ENCODE measurements at places on chromosomes 12 and 14.

DNA sequence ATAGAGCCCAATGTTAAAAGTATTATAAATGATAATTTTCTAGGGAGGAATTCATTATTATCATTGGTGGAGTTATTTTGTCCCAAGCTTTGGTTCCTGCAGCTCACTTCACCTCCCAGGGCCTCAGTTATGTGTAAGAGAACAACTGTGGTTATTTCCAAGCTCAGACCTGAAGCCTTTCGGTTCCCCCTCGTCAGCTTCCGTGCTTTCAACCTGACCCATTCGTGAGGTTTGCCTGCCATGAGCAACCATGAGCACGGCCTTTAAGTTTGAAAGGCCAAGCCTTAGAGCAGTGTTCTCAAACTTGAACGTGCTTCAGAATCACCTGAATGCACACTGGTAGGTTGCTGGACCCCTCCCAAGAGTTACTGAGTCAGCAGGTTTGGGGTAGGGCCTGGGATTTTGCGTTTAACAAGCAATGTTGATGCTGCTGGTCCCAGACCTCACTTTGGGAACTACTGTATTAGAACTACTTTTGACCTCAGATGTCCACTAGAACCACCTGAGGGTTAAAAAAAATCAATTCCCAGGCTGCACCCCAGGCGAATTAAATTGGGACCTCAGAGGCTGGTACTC lies 133.0 kb upstream of the PRMT8 start:
- no peak for DNase-seq

DNA sequence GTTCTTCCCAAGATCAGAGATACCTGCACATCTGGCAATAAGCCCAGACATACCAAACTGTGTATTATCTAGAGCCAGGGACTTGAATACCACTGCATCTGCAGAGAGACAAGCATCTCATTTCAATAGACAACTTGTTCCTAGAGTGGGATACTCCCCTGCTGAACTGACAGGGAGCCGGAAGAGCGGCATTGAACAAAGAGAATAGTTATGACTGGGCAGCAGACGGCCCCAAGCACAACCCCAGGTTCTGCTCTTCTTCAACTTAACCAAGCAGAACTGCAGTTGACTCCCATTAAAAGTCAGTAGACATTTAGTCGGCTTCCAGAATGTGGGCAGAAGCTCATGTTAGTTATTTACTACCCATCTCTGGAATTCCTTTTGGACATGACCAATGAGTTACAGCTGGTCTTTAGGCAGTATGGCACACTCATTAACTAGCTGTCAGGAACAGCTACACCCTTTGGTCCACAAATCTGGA lies 112.9 kb downstream of the HMGA2 start:
- DNase-seq = no peak

DNA sequence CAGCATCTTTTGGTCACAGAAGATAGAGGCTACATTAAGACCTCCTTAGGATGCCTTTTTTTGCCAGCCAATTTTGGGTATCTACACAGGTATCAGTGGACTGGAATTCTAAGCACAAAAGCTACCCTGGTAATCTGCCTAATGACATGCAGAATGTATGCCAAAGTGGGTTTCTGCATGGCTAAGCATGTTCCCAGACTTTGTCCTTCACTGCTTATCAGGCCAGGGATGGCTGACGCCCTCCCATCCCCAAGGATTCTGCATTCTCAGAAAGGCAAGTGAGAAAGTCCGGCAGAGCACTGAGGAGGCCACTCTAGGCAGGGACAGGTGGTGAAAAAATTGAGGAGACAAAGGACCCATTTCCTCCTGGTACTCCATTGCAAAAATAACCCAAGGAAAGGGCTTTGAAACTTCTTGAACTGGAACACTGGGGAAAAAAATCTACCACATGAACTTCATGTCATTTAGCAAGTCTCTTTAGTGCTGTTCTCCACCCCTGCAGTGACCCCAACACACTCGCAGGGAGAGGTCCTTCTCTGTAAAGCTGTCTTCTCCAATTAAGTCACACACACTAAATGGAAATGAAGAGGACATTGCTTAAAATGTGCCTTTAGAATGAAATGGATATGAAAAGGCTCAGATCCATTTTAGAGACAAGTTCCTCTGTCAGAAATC lies 91.7 kb upstream of the MAX start:
- no peak for DNase-seq

- no peak for DNase-seq
Measured at GRCh38 chr12:123894823-123895345, 77.7 kb downstream of the CCDC92 start.

GRCh38 chr12:112809684-112810083 lies 18.1 kb downstream of the RPH3A start:
- peak; percentile 59 for DNase-seq

DNA sequence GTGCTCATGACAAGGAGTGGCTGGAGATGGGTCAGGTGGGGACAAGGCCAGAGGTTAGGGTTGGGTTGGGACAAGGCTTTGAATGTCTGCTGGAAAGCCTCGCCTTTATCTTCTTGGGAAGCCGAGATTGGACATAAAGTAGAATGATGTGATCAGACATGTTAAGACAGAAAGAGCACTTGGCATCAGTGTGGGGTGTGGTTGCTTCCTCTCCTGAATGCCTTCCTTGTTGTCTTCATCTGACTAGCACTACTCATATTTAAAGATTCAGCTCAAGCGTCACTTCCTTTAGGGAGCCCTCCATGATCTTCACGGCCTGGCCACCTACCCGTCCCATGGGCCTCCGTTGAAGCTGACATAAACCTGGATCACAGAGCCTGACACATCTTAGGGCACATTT lies 14.8 kb upstream of the C12orf75 start:
- no peak for DNase-seq

- no peak for DNase-seq
Measured at GRCh38 chr12:26338586-26339572, 143.5 kb downstream of the SSPN start.

DNA sequence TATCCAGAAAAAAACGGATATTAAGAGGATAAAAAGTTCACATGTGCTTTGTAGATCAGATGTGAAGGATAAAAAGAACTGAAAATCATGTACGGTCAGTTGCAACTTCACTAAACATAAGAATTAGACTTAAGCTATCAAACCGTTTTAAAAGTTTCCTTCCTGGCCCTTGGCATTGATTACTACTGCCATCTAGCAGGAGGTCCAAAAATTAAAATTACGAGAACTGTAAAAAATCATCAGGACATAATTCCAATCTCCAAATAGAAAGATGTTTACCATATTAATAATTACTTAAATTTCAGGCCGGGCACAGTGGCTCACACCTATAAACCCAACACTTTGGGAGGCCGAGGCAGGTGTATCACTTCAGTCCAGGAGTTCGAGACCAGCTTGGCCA lies 7.9 kb downstream of the WDR89 start:
- DNase-seq = no peak

- no peak for DNase-seq
Measured at GRCh38 chr12:85092814-85093370, 56.7 kb downstream of the LRRIQ1 start.

GRCh38 chr12:83932011-83932410 lies 980.6 kb downstream of the SLC6A15 start:
- DNase-seq = no peak

GRCh38 chr12:15632708-15633107 lies 156.5 kb downstream of the EPS8 start:
- DNase-seq = no peak

DNA sequence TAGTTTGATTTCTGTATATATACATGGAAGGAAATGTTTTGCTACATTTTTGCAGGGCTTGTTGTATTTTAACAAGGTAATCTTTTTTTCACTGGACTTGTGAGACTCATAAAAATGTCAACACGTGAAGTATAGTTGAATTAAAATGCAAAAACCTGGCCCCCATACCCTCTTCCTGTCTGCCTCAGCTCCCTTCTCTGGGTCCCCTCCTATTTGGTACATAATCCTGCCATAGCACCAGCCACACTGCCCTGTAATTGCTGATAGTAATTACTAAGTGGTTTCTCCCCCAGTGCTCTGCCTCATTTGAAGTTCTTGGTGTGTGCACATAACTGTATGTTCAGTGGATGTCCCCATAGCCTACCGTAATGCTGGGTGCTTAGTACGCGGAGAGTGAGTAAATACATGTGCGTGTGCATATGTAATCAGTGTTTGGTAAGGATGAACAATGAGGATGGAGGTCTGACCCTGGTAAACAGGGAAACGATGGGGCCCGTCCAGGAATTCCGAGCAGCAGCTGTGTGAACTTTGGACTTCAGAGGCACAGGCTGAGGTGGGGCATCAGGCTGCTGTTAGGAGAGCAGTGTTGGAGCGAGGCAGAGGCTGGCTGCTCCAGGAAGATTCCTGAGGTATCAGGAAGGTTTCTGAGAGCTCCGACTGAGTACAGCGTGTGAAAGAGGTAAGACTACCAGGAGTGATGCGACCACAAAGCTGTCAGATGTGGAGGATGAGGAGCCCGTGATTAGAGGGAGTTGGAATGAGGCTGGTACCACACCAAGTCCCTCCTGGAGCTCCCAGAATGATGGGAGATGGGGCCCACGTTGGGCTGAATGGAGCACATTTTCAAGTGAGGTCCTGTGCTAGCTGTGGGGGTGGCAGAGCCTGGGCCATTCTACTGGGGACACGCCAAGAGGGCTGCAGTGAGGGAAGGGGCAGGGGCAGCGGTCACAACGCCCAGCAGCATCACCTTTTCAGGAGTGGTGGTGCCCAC lies 106.8 kb downstream of the PELI2 start:
- no peak for DNase-seq

DNA sequence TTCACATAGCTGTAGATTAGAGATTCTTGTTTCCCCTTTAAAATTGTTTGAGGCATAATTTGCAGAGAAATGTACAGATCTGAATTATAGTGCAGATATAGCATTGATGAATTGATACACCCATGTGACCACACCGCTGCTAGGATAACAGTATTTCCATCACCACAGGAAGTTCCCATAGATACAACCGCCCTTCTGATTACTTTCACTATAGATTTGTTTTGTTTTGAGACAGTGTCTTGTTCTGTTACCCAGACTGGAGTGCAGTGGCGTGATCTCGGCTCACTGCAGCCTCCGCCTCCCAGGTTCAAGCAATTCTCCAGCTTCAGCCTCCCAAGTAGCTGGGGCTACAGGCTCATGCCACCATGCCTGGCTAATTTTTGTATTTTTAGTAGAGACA lies 8.8 kb upstream of the ASPG start:
- no peak for DNase-seq

DNA sequence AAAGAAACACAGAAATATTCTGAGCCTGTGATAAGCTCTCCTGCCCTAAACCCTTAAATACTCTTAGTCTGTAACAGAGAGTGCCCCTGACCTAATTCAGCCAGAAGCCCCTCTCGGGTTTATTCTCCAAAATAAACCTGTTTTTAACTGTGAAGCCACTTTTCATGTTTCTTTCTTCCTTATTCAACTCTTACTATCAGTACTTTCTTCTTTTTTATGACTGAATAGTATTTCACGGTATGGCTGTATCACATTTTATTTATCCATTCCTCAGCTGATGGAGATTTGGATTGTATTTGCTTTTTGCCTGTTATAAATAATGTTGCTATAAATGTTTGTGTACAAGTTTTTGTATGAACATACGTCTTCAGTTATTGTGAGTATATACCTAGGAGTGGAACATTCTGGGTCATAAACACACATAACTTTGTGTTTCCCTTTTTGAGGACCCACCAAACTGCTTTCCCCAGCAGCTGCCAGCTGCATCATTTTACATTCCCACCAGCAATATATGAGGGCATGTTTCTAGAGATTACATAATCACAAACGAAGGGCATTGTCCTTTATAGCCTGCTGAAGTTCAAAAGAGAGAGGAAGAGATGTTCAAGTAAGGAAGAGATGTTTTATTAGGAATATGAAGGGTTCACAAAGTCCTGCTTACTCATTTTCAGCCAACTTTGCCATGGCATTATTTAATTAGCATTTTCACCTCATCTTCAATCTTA lies 199.4 kb upstream of the NUDT4 start:
- no peak for DNase-seq

- no peak for DNase-seq
Measured at GRCh38 chr12:112330706-112331105, 51.5 kb downstream of the HECTD4 start.

GRCh38 chr14:100104523-100105300 lies 39.5 kb downstream of the EVL start:
- DNase-seq = no peak

GRCh38 chr12:106769078-106769477 lies 5.4 kb upstream of the RIC8B start:
- DNase-seq = no peak

DNA sequence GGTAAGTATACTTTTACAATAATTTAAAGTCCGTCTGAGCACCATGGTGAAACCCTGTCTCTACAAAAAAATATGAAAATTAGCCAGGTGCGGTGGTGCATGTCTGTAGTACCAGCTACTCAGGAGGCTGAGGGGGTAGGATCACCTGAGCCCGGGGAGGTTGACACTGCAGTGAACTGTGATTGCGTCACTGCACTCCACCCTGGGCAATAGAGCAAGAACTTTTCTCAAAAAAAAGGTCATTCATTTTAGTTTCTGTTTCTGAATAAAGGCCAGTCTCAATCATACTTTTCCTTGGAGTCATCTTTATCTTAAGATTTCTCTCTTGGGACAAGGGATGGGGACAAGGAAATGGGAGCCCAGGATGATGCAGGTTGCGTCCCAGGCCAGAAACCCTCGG lies 12.9 kb downstream of the ANKRD13A start:
- DNase-seq = no peak

DNA sequence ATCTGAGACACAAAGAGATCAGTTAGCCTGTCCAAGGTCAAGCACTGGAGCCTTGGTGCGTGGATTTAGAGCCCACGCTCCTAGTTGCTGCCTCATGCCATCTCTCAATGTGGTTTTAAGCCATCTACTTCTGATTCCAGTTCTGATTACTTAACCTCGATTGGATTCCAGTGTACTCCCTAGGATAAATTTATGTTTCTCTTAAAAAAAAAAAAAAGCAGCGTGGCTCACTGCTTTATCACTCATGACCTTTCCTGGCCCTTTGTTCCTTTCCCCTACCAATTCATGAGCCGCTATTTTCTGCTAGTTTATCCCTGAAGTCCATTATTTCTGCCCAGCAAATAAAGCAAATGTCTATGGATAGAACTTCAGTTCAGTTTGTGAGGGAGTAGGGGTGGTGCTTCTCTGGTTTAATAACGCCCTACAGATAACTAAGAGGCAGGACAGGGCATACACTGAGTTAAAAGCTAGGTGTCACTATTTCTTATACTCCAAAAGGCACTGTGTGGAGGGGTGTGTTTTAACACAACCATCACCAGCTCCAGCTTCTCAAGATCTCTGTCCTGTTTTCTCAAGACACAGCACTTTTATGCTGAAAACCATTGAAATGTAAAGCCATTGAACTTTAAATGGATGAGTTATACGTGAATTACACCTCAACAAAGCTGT lies 9.8 kb upstream of the PARP11 start:
- DNase-seq = no peak

DNA sequence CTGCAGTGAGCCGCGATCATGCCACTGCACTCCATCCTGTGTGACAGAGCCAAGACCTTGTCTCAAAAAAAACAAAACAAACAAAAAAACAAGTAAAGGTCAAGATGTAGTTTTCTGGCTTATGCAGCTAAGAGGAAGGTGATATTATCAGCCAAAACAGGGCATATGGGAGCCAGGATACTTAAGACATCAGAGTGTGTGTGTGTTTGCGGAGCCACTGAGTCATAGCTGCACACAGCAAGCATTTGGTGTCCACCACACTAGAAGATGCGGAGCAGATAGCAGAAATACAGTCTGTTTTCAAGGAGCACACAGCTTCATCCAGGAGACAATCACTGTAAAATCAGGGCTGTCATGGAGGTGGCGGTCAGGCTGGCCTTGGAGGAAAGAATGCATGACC lies 72.6 kb upstream of the REP15 start:
- no peak for DNase-seq
